ENCODE measurements at places on chromosomes 16 and 17.

DNA sequence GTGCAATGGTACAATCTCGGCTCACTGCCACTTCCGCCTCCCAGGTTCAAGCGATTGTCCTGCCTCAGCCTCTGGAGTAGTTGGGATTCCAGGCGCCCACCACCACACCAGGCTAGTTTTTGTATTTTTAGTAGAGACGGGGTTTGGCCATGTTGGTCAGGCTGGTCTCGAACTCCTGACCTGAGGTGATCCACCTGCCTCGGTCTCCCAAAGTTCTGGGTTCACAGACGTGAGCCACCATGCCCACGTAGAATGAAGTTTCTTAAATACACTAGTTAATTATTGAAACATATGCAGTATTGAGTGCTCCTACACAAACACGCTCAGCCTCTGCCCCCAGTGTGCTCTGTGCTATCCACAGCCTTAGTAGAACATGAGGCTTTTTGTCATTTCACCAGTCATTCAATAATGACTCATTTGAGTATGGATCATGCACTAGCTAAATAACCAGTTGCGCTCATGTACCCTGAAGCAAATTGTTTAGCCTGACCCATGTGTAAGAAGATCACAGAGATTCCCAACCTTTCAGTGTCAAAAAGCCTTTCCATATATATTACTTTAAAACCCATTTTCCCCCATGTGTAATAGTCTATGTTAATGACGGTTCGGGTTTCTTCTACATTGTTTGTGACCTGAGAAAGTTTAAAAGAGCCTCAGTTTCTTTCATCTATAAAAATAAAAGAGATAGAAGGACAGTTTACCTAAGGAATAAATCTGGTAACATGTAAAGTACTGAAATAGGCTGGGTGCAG, 49.7 kb downstream of the TUBD1 start:
- no peak for DNase-seq

DNA sequence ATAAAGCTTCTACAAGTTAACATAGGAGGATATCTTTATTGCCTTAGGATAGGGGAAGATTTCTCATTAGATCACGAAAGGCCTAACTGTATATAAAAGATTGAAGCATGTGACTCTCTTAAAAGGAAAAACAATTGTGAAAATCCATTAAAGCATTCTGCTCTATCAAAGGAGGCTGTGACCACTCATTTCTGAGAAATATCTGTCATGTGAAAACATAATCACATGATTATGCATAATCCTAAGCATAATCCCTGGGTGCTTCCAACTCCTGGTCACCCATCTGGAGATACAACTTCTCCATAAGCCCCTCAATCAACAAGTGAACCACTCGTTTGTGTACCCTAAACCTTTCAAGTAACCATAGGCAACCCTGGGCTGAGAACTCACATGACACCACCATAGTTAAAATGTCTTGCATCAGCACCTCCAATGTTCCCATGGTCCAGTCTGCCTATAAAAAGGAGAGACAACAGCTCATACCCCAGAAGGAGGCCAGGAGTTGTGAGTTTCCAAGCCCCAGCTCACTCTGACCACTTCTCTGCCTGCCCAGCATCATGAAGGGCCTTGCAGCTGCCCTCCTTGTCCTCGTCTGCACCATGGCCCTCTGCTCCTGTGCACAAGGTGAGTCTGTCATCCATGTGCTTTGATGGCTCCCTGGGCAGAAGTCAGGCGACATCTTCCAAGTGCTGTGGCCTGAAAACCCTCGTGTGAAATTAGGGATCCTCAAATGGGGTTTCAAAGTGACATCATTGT, at the start of gene CCL18:
CCL18 (plus strand) TSS at position 487 of the 756 bp plus-strand sequence; CDS start at position 558, 71 bp downstream.
- DNase-seq: no peak

- DNase-seq: no peak
These were observed 701 bp downstream of the JMJD6 start for GRCh38 chr17:76725580-76726230.

- no peak for DNase-seq
These were observed 43.0 kb upstream of the ZNF750 start for GRCh38 chr17:82882715-82883418.

GRCh38 chr16:53984936-53985335, 281.0 kb downstream of the FTO start:
- DNase-seq: no peak

DNA sequence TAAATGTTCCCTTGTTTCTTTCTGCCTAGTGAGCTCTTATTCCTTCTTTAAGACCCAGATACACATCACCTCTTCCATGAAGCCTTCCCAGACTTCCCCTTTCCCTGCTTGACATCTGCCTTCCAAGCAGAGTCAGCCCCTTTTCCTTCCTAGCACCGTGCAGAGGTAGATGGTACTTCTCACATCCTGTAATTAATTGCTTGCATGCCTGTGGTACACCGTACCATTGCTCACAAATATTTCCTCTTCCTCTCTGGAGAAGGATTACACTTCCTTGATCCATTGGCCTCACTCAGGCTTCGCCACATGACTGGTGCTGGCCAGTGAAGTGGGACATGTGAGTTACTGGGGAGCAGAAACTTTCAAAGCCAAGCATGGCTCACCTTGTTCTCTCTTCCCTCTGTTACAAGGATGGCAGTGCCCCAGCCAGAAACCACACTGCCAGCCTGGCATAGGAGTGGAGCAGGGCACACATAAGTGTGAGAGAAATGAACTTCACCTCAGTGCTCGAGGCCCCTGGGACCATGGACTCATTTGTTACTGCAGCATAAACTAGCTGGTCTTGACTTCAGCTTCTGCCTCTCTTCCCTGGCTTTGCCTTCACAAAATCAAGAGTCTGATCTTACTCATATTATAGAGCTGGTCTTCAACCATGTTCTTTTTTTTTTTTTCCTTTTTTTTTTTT, 44.0 kb downstream of the SOST start:
- DNase-seq: no peak

GRCh38 chr17:80991645-80992076, at the start of gene CHMP6:
Gene CHMP6 (plus strand): TSS chr17:80991841. CDS start chr17:80991919, 78 bp downstream.
- no peak for DNase-seq

DNA sequence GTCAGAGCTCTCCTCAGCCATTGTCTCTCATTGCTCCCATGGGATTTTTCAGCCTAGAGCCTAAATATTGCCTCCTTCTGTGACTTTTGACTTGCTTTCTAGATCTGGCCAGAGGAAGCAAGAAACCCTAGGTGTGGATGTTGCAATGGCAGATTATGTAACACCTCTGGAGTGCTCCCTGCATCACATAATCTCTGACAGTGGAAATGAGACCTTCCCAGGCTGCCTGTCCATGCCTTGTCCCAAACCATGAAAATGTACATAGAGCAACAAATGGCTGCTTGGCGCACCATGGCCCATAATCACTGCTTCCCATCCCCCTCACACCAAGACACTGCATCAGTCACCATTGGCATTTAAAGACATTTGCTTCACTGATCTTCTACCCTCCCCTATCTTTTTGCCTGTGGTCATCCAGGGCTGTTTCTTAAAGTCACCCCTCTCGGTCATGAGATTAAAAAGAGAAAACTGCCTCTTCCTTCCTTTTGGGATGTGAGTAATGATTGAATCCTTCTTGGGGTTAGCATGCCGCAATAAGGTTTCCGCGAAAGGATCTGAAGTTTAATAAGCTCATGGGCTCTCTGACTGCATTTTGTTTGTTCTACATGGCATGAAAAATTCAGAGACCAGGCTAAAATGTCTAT, 34.2 kb upstream of the CCL2 start:
- DNase-seq: no peak

- no peak for DNase-seq
These were observed 85.2 kb upstream of the HSBP1 start for GRCh38 chr16:83722456-83723183.

DNA sequence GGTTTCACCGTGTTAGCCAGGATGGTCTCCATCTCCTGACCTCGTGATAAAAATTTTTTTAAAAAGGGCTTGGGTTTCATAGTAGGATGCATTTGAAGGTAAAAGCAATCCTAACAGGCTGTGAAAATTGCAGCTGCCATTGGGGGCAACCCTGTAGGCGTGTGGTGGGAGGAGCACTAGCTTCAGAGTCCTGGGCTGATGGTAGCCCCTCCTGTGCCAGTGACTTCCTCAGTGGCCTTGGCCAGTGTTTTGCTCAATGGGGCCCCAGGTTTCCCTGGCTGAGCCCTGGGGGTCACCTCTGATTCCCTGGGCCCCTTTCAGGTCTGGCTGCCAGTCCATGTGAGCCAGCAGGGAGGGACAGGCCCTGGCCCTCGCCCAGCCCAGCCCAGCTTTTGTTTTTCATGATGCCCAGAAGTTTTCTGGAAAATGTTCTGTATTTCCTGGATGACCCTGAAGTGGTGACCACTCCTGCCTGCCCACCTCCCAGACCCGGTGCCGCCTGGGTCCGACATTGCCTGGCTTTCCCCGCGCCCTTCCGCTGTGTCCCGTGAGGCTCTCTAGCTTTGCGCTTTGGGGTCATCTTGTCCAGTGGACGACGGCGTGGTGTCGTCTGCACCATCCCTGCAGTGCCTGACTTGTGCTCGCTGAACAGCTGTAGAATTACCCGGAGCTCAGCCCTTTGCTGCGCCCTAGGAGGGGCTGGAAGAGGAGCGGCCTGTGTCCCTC, 9.4 kb downstream of the MGRN1 start:
- DNase-seq: no peak

GRCh38 chr17:50931144-50931908, 65.2 kb upstream of the TOB1 start:
- peak; percentile 88 for DNase-seq

- DNase-seq: no peak
These were observed 29.0 kb downstream of the KATNB1 start for GRCh38 chr16:57764341-57765159.

DNA sequence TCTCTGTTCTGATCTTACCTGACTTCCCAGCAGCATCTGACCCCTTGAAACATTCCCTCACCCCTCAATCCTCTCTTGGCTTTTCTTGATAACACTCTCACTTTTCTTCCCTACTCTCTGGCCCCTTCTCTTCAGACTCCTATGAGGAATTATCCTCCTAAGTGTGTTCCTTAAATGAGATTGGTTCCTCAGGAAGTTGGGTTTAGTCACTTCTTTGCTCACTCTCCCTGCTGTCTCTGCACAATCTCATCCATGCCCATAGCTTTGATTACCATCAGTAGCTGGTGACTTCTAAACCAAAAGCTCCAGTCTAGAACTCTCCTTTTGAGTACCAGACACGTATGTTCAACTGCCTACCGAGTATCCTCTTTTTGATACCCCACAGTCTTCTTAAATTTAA, 13.0 kb downstream of the MED24 start:
- DNase-seq: no peak

GRCh38 chr17:28008513-28008912, 34.0 kb upstream of the NLK start:
- no peak for DNase-seq

DNA sequence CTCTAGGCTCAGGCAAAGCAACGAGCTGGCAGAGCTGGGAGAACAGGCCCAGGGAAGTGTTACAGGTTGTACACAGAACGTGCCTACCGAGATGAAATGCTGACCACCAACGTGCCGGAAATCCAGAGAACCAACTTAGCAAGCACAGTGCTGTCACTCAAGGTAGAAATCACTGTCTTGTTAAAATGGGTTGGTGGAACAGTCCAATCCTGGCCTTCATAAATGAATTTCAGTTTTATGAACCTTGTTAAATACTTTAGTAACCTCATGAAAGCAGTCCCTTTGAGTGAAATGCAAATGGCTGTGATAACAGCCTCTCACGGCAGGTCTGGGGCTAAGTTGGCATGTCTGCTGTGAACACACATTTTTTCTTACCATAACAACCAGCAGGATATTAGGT, 29.0 kb downstream of the ETV4 start:
- DNase-seq: no peak

GRCh38 chr16:89855986-89856385, 17.4 kb upstream of the TCF25 start:
- no peak for DNase-seq

DNA sequence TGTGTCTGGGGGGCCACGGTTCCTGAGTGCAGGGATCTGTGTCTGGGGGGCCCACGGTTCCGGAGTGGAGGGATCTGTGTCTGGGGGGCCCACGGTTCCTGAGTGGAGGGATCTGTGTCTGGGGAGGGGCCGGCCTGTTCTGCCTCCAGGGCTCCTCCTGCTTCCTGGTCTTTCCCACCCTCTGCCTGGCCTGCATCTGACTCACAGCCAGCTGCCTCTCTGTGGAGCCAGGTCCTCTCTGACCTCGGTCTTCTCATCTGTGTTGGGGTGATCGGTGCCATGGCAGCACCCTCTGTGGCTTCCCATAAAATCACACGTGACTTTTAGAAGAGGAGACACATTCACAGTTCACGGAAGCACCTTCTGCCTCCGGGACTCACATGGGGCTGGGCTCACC, 50.3 kb downstream of the ZFPM1 start:
- DNase-seq: no peak

DNA sequence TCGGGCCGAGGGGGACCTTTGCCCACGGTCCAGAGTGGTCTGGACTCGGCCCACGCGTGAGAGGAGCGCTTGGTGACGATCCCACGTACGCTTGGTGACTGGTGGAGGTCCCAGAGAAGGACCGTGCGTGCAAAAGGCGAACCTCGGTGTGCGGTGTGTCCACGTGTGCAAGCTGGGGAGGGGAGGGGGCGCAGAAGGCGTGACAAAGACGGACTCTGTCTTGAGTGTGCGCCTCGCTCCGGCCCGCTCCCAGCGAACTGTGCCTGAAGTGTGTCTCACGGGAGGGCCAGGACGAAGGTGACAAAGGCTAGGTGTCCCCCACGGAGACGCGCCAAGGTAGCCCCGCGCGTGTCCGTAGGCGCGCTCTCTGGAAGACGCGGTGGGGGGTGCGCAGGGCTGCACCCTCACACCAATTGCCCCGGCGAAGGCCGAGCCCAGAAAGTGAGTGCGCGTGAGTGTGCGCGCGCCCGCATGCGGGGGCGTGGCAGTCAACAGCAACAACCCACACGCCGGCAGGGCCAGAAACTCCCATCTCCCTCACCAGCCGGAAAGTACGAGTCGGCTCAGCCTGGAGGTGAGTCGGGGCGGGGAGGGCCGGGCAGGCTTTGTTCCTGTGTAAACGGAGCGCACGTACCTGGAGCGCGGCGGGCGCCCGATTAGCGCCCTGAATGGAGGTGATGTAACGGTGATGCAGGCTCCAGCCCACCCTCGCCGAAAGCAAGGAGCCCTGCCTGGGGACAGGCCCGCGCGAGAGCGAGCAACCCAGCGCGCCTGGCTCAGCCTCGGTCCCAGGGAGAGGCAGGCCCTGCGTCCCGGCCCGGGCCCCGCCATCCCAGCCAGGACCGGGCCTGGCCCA, at the start of gene GPRC5C:
GPRC5C (plus strand) TSS at position 521 of the 856 bp plus-strand sequence. CDS start 7,689 bp downstream, outside the sequence.
- DNase-seq: peak; percentile 43
